ENCODE measurements at places on chromosomes 5 and 9.

GRCh38 chr9:36207546-36208012 lies 16.9 kb downstream of the CLTA start:
- DNase-seq = peak; percentile 44

- DNase-seq = no peak
Measured at GRCh38 chr9:137762414-137763061, 115.0 kb upstream of the CACNA1B start.

GRCh38 chr5:147234239-147234824 lies 494 bp upstream of the STK32A start:
- no peak for DNase-seq

GRCh38 chr5:122434205-122434970 lies 122.4 kb downstream of the SNCAIP start:
- DNase-seq = no peak

GRCh38 chr5:141393267-141393666 lies 834 bp downstream of the PCDHGA8 start:
- DNase-seq = no peak

- DNase-seq = no peak
Measured at GRCh38 chr9:79701651-79702050, 129.9 kb downstream of the TLE4 start.

DNA sequence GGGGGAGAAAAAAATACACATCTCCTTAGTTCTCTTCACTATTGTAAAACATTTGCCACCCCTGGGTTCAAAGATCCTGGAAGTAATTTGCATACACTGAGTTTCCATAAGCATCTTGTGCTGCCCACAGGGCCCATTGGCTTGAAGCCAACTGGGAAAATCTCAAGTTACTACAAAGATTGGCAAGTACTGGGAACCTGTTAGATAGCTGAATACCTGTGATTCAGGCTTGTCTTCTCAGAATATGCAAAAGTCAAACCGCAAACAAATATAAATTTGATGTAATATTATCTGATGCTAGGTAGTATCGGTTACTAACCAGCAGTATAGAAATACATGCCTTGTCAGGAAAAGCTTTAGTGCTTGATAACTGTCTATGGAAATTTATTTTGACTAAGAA lies 156.9 kb upstream of the FST start:
- no peak for DNase-seq

GRCh38 chr9:127654619-127655018 lies 42.5 kb downstream of the STXBP1 start:
- no peak for DNase-seq

DNA sequence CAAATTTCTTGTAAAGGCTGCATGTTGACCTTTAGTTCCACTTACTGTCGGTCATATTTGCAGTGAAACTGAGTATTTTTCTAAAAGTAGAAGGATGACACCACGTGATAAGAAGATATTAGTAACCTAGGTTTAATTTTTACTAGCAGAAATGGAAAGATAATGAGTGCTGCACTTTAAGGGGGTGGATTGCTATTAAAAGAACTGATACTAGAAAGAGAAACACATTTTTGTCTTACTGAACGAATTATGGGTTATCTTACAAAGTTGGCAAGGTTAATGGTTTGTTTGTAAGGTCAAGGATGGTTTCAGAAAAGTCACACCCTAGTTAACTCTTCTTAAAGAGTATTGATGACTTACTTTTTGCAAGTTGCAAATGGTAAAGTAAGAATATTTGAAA lies 2.4 kb downstream of the MACIR start:
- DNase-seq = peak; percentile 35

GRCh38 chr9:109176386-109176785 lies 9.3 kb upstream of the FRRS1L start:
- no peak for DNase-seq

GRCh38 chr5:490116-491106 lies 33.8 kb downstream of the SLC9A3 start:
- no peak for DNase-seq

DNA sequence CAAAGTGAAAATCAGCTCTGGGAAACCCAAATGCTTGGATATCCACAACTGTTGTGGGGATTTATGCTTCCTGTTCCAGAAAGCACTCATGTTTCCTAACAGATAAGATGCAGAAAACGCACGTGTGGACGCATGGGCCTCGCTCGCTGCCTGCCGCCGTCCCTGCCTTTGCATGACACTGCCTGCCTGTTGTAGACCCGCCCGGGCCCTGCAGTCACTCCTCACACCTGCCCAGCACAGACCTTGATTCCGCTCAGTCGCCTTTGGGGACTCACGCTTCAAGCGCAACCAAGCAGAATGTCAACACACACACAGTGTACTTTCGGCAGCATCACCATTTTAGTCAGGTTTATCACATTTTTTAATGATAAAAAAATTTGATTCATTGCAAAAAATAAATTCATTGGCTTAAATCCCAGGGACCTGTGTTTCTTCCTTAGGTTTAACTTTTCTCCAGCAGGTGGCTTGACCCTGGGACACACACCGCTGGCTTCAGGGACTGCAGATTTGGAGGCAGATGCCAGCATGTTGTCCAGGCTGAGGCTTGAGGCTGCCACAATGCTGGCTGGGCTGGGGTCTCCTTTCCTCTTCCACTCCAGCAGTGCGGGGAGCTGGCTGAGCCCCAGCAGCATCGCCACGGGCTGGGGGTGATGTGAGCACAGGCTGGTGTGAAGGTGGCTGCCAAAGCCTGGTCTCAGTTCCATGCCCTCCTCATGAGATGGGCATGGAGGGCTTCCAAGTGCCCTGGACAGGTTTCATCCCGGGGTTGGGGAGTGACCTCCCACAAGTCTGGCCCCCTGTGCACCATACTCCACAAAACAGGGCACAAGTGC lies 416.9 kb upstream of the IRX4 start:
- no peak for DNase-seq

DNA sequence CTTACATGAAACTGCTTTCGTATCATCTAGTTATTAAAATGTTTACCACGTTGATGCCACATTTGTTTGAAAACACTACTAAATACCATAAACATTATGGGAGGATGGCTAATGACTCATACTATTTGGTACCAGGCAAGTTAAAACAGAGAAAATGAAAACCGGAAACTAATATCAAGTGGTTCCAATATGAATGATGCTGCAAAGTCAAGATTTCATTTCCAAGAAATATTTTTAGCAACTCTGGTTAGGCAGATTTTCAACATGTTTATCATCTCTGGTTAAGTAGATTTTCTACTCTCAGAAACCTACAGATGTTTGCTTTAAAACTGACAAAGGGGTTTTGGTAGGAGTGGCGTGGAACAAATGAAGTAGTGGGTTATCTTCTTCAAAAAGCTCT lies 4.9 kb upstream of the F2R start:
- DNase-seq = no peak

- DNase-seq = no peak
Measured at GRCh38 chr5:124810396-124811006, 64.1 kb upstream of the ZNF608 start.

DNA sequence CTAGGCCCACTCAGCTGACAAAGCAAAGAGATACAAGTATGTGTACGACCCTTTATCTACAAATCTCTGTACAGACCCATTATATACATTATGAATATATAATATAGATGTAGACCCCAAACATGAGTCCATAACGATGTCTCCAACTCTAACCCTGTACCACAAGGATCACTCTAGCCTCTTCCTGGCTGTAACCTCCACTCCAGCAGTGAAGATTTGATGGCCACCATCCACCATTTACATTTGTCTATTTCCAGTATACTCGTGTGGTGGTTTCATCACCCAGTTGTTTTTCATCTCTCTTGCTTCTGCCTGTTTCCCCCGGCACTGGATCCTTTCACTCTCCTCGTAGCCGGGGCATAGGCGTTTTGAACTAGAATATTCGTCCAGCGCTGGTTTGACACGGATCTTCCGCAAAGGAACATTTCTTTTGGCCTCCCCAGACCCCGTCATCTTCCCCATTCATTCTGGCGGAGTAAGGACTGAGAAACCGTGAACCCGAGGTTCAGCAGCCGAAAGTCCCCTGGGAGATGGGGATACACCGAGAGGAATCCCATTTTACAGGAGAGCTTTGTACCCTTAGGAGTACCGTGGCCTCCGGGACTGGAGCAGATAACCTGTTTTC lies 828 bp upstream of the TRIO start:
- DNase-seq = no peak

DNA sequence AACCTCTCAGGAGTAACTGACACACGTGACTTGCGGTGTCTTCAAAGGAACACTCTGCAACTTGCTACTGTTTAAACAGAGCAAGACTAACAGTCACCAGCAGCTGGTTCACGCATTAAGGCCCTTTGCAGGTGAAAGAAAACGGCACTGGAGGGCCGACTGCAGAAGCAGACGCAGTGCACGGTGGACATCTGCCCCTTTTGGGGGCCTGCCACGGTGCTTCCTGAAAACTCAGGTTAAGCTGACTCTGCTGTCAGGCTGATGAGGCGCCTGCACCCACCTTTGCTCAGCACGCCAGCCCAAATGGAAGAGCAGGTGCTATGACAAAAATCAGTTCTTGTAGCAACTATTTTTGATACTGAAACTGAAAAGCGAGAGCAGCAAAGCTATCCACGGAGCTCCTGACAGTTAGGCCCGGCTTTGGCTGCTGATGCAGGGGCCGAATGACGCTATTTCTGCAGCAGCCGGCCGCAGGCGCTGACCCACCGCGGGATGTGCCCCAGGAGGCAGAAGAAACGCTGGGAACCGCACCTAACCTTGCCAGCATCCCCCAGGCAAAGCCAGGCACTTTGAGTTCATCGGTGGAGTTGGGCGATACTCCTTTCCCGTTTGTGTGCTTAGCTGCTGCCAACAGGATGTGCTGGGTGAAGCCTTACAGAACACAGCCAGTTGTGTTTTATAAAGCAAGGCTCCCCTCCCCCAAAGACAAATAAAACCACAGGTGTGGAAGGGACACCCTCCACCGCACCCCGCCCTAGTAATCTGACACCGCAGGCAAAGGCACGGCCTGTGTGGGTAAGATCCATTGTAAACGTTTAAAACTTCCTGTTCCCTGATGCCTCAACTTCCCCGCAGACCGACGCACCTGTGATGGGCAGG lies 21.1 kb upstream of the TERT start:
- no peak for DNase-seq

- no peak for DNase-seq
Measured at GRCh38 chr5:126658561-126658960, 57.8 kb downstream of the PHAX start.

GRCh38 chr5:117131048-117131679 lies 556.5 kb upstream of the SEMA6A start:
- DNase-seq = no peak

DNA sequence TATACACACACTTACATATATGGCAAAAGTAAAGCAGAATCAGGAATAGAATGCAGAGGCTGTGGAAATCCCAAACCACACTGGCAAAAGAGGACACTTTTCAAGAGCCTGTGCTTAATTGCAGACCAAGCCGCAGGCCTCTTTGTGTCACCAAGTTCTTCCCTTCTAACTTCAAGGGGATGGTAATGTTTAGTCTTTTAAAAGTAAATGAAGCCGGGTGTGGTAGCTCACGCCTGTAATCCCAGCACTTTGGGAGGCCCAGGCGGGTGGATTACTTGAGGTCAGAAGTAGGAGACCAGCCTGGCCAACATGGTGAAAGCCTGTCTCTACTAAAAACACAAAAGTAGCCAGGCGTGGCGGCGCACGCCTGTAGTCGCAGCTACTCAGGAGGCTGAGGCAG lies 28.7 kb downstream of the ROR2 start:
- no peak for DNase-seq

DNA sequence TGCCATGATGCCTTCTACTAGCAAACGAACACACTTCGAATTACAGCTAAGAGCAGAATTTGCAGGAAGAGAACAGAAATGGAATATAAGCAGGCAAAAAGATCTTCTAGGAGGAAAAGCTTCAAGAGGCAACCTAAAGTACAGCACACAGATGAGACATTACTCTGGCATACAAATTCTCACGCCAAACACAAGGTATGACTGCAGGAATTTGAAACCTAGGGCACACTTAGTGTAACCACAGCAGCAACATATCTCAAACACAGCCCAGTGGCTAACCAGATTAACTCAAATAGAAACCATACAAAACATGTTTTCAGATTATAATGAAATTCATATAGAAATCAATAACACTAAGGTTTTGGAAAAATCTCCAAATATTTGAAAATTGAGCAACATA lies 481.0 kb upstream of the RGMB start:
- DNase-seq = no peak

DNA sequence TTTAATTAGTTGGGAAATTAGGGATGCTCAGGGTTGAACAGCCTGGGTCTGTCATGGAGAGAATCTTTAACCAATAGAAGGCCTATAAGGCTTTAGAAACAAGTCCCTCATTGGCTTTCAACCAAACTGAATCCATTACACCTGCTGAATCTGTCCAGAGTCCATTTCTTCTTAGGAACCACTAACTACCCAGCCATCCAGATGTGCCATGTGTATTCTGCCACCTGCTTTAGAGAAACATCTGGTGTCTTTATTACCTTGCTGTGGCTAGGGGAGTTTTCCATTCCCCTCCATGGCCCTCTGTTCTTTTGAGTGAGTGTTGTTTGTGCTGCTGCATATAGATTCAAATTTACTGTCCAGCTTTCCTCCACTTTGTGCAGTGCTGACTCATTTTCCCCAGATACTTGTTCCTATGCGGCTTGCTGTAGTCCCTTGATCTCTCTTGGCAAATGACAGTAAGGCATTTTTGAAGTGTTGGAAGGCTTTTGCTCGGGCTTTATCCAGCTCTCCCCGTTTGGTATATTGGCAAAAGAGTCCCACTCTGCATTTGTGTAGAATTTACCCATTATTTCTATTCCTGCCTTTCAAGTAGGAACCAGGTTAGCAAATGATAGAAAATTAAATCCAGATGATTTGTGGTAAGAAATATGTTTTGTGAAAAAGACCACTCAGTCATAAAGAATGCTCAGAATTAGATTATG lies 54.6 kb downstream of the NLN start:
- DNase-seq = no peak

GRCh38 chr5:14672484-14673394 lies 8.2 kb downstream of the OTULIN start:
- DNase-seq = no peak

DNA sequence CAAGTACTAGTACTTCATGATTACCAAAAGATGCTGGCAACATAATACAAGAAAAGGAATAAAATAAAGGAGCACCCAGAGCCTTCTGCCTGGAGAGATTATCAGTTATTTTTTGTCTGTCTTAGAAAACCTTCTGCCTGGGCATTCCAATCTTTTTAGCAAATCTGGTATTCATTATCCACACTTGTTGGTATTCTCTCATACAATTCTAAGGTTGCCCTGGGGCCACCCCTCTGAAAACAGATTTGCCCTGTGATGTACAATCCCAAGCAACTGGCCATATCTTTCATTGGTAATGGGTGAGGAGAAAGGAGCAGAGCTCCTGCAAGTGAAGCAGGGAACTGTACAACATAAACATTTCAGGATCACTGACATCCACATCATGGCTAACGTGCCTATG lies 47.8 kb downstream of the WDR41 start:
- no peak for DNase-seq

Data from hematopoietic multipotent progenitor cell treated with erythropoietin and hydrocortisone succinate and interleukin-3 and kit ligand, for 15 days (in vitro differentiated cells).